AG09319 (cell line): ENCODE measurements at places on chromosomes 5 and 9.

DNA sequence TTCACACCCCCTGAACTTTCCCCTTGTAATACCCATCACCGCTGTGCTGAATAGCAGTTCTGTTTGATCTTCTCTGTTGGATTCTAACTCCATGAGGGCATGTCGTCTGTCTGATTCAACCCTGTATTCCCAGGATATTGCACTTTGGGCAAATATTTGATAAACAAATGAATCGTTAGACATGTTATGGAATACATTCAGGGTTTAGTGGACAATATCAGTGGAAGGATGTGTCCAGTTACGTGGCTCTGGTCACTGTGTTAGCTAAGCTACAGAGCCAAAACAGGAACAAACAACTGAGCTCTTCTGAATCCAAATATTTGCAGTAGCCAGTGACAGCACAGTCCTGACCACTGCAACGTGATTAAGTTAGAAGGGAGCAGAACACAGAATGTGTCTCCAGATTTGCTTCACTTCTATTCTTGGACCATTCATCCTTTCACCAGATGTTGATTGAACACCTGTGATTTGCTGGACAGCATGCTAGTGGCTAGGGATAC, 13.2 kb downstream of the ANGPTL2 start:
- no peak for DNase-seq

GRCh38 chr9:113350937-113351336, 1.6 kb downstream of the BSPRY start:
- no peak for DNase-seq

- no peak for DNase-seq
These were observed 37.9 kb downstream of the PLEKHG4B start for GRCh38 chr5:129820-130219.

GRCh38 chr9:6761306-6761705, 3.5 kb downstream of the KDM4C start:
- no peak for DNase-seq

- no peak for DNase-seq
These were observed 48.4 kb downstream of the ANKRD33B start for GRCh38 chr5:10612251-10612650.

DNA sequence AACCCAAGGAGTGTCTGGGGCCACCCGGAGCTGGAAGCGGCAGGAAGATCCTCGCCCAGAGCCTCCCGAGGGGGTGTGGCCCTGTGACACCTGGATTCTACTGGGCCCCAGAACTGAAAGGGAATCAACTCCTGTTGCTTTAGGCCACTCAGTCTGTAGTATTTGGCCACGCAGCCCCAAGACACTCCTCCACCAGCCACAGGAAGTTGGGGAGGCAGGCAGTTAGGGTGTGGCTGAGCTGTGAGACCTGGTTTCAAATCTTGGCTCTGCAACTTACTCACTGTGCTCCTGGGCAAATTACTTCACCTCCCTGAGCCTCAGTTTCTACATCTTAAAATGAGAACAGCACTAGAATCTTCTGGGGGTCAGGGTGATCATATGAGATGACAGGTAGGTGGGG, 119.8 kb upstream of the PPP1R26 start:
- no peak for DNase-seq
